Activated gamma-delta T cell treated with anti-CD3 and anti-CD28 coated beads, Interleukin-2, amount 50 U/mL, for 16 hours (primary cell): ENCODE measurements at places on chromosomes 4 and X.

DNA sequence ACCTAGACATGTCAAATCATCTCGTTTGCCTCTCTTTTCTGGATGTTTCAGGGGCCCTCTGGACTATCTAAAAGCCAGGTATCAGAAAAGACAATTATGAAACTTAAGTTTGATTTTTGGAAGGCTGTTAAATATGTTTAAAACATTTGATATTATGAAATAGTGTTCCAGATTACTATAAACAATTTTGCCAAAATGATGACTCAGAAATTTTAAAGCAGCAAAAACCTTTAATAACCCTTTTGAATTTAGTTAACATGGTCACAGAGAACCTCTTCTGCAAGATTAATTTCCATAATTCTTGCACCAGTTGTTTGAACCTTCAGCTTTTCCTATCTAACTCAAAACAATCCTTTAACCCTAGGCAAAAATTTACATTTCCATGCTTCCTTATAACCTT, 18.8 kb upstream of the FAM47E start:
- no peak for DNase-seq

GRCh38 chrX:68914479-68914946, 85.7 kb downstream of the EFNB1 start:
- DNase-seq, result no peak

DNA sequence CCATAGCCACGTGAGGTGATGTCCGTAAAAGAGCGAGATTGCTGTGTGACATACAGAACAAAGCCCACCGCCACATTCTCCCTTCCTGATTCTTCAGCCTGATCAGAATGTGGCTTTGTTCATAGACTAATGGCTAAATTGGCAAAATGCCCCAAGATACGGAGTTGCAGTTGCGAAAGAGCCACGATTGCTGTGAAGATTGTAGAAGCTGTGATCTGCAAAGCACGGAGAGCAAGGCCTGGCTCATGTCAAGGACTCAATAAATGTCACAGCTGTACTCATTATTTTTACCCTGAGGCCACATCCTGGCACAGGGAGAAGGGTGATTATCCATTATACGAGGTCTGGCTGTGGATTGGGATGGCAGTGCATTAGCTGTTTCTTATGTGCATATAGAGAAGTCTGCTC, 34.2 kb downstream of the ARSD start:
- no peak for DNase-seq

DNA sequence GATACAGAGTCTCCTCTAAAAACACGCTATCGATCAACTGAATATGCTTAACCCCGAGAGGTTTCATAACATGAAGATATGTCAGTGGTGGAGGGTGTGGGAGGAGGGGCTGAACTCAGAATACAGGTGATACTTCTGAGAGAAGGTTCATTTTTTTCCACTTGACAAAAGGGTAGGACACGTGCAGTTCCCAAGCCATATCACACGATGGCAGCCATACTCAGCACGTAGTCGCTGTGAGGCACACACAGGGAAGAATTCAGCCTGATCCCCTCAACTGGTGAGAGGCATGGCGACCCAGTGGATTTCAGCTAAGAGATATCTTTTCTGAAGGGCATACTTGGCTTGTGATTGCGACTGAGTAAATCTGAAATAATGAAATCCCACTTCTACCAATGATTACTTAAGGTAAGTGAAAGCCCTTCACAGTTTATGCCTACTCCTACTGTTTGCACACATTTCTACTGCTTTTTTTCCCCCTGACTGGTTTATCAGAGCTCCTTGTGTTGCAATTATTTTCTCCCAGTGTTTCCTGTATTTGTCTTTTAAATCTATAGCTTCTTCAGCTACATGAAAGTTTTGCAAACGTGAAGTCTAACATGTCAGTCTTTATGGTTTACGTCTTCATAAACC, 133.1 kb downstream of the CORIN start:
- DNase-seq, result no peak
